ENCODE measurements at places on chromosomes 2 and 18. TPM values are rescaled to one million over a fixed set of nuclear protein-coding genes. Genes with fewer than 3 reads are reported as not detected.

GRCh38 chr2:202790676-202791075 lies 80.9 kb downstream of the ICA1L start:
- no peaks in the 10 kb centered on the region for H3K4me1 ChIP-seq
- no peak for DNase-seq
- H3K4me3 ChIP-seq, result no peak overlapping the region
- H3K27ac ChIP-seq, result no peak overlapping the region
- no peaks in the 10 kb centered on the region for H3K36me3 ChIP-seq
- no peaks in the 10 kb centered on the region for H3K27me3 ChIP-seq

- no peak overlapping the region for H3K4me3 ChIP-seq
- no peaks in the 10 kb centered on the region for H3K27me3 ChIP-seq
- no peak overlapping the region for H3K27ac ChIP-seq
- H3K4me1 ChIP-seq, result peaks cover 20% of the 10 kb centered on the region
- no peak for DNase-seq
Measured at GRCh38 chr2:70255637-70256314, 2.2 kb upstream of the PCYOX1 start.

DNA sequence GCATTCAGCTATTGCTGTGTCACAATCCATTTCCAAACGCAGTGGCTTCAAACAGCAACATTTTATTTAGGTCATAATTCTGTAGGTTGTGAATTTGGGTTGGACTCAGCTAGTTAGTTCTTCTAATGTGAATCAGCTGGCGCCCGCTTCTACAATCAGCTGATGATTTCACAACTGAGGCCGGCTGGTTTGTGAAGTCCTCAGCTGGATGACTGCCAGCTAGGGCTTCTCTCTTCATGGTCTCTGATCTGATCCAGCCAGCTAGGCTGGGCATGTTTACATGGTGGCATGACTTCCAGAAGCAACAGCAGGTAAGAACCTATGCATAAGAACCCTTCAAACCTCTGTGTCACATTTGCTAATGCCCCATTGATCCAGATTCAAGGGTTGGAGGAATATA lies 172.0 kb downstream of the SLC4A10 start:
- H3K36me3 ChIP-seq, result no peaks in the 10 kb centered on the region
- H3K27me3 ChIP-seq, result no peaks in the 10 kb centered on the region
- DNase-seq, result no peak

- H3K27ac ChIP-seq, result no peak overlapping the region
- no peak for DNase-seq
- no peaks in the 10 kb centered on the region for H3K4me1 ChIP-seq
- no peak overlapping the region for H3K4me3 ChIP-seq
- H3K27me3 ChIP-seq, result no peaks in the 10 kb centered on the region
Measured at GRCh38 chr18:11293794-11294193, 144.4 kb upstream of the PIEZO2 start.

- DNase-seq, result no peak
- no peaks in the 10 kb centered on the region for H3K27me3 ChIP-seq
- no peak overlapping the region for H3K4me3 ChIP-seq
- no peaks in the 10 kb centered on the region for H3K36me3 ChIP-seq
- H3K27ac ChIP-seq, result no peak overlapping the region
Measured at GRCh38 chr2:48934807-48935206, 179.3 kb upstream of the LHCGR start.

Gene NT5C1B
- total RNA-seq, result not detected

Gene CAPN14
- total RNA-seq, result 4.7 TPM

Gene KYNU
- total RNA-seq, result 3.7 TPM

Data from vagina (tissue), 2 donors.